ENCODE measurements at places on chromosomes 6 and 20.

DNA sequence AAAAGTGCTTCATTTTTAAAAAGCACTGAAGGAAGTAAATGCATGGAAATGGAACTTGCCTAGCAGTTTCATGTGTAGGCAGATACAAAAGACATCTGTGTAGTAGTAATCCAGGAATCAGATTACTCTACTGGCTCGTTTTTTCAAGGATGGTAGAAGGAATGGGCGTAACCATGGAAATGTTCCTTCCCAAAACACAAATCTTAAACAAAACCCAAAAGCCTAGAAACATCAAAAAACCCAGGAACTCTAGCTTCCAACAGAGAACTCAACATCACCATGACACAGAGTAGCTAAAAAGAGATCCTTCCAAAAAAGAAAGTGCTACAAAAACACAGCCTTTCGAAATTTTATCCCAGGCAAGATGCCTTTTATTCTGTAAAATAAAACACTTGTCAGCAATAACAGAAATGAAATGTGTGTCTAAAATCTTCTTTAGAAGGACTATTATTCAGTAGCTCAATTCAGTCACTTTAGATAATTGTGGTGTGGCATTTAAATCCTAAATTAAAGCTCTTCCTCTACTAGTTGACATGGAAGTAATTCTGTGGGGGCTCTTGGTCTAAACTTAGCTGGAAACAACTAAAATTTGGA lies 81.7 kb downstream of the FAM217A start:
- DNase-seq = peak; percentile 59

- DNase-seq = no peak
These were observed 29.1 kb downstream of the OPN5 start for GRCh38 chr6:47810885-47811284.

GRCh38 chr6:116528780-116529179 lies 16.7 kb downstream of the TRAPPC3L start:
- peak; percentile 40 for DNase-seq

DNA sequence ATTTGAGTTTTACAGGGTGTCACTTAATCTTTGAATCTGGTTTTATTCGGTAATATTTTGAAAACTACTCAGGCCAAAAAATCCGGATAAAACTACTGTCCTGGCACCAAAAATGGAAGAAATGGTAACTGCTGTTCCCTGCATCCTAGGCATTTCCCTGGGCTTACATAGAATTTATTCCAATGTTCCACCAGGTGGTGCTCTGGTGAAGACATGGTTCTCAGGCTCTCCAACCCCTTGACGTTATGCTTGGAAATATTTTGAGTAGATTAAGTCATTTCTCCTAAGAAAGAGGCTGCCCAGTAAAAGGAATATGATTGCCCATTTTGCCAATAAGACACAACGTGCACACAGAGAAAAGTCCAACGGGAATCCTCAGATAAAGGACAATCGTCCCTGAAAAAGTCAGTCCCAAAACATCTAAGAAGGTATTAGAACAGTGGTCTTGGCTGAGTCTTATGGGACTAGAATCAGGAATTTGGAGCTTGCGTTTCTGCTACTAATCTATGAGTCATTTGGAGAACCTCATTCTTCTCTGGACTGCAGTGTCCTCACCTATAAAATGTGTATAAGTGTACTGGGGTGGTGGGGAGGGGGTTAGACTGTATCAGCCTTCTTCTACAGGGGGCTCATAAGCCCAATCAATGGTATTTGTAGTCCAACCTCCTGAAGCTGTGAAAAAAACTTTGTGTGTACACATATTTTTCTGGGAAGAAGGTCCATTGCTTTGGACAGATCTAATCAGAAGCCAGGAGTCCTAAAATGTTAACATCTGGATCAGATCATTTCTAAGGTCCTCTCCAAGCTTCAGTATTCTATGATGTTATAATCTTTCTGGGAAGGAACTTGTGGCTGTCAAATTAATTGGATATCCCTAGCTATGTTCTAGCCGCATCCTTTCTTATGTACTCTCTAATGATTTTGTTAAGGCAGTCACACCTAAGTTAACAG lies 131.0 kb upstream of the BMP2 start:
- peak; percentile 72 for DNase-seq

DNA sequence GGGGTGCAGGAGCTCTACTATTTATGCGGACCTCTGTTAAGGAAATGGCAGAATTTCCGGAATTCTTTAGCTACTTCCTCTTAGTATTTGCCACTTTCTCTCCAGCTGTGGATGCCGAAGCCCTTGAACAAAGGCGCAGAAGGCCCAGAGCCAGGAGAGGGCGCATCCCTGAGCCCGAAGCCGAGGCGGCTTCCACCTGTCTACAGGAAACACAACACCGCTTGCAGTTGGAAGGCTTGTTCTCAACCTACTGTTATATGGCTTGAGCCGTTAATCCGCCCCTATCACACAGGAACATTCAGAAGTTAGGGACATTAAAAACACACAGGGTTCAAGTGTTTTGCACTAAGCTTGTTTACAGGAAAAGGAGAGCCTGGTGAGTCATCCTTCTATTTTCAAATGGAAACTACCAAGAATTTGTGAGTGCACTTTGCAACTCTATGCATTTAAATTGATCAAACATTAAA lies 417.1 kb downstream of the BCKDHB start:
- DNase-seq = peak; percentile 23

DNA sequence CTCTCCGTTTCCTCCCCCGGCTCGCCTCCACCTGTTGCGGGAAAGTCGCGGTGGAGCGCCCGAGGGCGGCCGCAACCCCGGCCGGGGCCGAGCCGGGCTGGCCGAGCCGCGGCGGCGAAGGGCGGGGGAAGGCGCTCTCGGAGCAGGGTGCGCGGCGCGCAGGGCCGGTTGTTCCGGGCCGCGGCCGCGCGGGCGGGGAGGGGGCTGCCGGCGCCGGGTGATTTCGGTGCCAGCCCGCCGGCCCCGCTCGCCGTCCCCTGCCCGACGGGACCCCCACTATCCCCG lies 235 bp downstream of the MAP7 start:
- no peak for DNase-seq

- peak; percentile 71 for DNase-seq
These were observed 5.2 kb downstream of the FAXC start for GRCh38 chr6:99344289-99344688.
